Glomerular endothelial cell (primary cell): ENCODE measurements at places on chromosomes 2 and 18. TPM values are rescaled to one million over a fixed set of nuclear protein-coding genes. Genes with fewer than 3 reads are reported as not detected.

NEU2 gene
- total RNA-seq: not detected in 2 replicates

RSAD2 gene
- 0.44 and 12.7 TPM in 2 replicates for total RNA-seq

BCL11A gene
- total RNA-seq: 3.6 and 6.1 TPM in 2 replicates

TRPM8 gene
- not detected in 2 replicates for total RNA-seq

ELMOD3 gene
- 8.2 and 13.7 TPM in 2 replicates for total RNA-seq

TTN gene
- 0.41 and 0.53 TPM in 2 replicates for total RNA-seq

SULT1C3 gene
- not detected in 2 replicates for total RNA-seq

RNF144A gene
- 26.3 and 65.3 TPM in 2 replicates for total RNA-seq

SERPINB3 gene
- not detected in 2 replicates for total RNA-seq
